ENCODE measurements at places on chromosomes 4 and X.

DNA sequence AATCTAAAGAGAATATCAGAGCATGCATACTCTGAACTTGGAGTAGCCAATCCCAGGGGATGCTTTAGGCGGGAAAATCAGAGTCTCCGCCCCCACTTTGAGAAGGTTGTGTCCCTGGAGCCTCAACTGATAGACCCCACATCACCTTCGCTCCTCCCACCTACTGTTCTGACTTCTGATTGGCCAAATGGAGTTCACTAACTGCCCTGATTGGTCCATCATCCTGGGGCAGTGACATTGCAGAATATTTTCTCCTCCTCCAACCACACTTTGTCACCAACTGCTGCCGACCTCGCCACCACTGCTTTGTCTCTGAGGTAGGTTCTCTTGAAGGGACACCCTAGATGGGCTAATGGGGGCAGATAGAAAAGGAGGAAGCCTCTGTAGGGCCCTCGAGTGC is 22.7 kb upstream of the SPACA5B start:
- DNase-seq: no peak

- DNase-seq: peak; percentile 66
Measured at GRCh38 chr4:4860600-4861389, 1.3 kb downstream of the MSX1 start.

DNA sequence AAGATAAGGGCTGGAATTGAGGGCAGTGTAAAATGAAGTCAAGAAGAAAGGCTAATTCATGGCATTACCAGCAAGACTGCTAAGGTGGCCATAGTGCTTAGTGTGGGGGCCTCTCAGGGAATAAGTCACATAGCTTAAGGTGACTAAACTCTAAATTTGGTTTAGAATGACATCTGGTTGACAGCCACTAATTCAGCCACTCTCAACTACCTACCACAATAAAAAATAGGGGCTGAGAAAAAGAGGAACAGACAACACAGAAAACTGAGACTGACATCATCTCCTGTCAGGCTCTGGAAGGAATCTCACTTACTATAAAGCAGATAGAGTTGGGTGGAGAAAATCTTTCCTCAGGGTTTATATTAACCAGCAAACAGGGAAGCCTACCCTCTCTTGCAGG is 96.9 kb downstream of the CHRDL1 start:
- DNase-seq: no peak

DNA sequence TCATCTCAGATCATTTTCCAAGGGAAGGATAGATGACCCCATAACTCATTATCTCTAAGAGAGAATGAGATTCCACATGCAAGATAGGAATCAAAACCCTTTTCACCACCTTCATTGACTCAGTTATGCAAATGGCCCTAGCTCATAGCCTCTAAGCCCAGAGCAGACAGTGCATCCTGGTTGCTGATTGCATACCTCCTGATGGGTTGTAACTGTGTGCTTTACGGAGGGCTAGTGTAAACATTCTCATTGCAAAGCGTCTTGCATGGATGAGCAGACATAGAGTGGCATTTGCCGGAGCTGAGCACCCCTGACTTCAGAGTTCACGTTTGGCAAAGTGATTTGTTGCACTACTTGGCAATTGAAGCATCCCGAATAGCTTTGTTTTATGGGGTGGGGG is 151.0 kb downstream of the VCX3A start:
- no peak for DNase-seq

DNA sequence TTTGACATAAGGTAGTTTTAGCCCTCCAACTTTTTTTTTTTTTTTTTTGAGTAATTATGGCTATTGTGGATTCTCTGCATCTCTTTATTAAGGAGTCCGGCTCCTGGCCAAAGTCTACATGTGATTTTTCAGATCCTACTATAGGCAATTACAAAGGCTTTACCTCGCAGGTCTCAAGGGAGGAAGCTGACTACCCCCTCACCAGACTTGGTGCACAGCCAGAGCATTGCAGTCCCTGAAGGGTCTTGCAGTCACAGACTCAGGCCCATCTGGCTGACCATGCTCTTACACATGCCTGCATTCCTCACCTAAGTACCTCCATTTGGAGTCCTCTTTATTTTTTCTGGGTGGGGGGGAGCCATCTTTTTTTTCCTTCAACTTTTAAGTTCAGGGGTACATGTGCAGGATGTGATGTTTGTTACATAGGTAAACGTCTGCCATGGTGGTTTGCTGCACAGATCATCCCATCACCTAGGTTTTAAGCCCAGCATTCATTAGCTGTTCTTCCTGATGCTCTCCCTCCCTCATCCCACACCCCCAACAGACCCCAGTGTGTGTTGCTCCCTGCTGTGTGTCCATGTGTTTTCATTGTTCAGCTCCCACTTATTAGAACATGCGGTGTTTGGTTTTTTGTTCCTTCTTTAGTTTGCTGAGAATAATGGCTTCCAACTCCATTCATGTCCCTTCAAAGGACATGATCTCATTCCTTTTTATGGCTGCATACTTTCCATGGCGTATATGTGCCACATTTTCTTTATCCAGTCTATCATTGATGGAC is 88.4 kb upstream of the STIM2 start:
- no peak for DNase-seq

- DNase-seq: no peak
Measured at GRCh38 chrX:65633826-65634225, 33.6 kb upstream of the MSN start.

DNA sequence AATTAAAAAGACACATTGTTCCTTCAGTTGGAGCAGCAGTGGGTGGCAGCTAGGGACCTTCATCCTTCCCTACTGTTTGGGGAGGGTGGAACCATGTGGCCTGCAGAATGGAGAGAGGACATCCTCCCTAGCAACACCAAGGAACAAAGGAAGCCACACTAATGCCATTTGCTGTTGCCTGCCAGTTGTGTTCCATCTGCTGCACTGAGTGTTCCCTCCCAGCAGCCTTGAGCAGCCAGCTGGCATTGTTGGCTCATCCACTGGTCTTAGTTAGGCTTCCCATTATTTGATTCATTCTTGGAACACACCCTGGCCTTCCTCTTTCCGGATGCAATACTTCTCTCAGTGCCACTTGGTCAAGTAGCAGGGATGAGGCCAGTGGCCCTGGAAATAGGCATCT is 25.0 kb upstream of the HMGB3 start:
- DNase-seq: no peak

- DNase-seq: peak; percentile 83
Measured at GRCh38 chr4:127782025-127782274, 172 bp upstream of the HSPA4L start.

DNA sequence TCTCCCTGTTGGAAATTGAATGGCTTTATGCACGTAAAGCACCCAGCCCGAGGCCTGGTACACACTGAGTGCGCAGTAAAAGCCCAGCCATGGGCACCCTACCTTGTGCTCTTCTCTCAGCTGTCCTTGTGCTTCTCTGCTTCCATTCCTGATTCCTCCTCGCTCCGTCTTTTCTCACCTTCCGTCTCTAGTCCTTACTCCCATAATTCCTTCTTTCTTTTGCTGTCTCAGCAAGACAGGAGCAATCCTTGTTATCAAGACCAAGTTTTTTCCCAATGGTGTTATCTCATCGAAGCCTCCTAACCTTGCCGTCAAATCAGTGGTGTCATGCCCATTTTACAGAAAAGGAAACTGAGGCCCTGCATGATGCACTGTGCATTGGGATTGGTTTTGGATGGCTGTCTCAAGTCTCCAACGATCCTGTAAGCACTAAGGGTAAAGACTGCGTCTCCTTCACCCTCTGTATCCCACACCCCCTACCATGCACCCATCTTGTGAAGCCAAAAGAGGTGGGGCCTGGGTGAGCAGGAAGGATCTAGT is 30.1 kb downstream of the CYTL1 start:
- DNase-seq: no peak

DNA sequence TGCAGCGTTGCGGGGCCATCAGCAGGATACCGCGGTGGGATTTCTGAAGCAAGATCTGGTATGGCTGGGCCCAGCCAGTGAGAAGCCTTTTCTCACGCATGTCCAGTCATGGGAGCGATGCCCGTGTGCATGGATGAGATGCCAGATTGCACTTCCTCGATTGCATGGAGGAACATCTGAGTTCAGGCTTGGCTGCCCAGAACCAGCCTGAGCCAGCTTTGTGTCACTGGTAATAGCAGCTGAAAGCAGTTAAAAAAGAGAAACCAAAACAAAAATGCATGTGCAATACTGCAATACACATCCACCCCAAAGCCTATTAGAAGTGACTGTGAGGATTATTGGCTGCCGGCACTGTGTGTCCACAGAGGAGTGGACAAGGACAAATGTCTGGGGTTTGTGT is 59.3 kb downstream of the PSAPL1 start:
- DNase-seq: no peak

DNA sequence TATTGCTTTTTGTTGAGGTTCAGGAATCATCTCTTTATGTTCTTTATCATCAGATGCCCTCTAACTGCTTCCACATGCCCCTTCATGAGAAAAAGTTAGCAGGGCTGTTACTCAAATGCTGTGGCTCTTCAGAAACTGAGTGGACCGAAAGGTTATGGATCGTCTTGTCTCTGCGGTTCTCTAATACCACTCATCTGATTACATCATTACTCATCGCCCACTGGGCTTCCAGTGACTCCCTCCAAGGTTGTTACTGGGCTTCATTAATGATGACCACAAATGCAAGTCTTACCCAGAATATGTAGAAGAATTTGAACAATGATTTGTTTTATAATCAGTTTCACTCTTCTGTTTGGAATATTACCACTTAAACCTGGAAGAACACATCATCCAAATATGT is 67.7 kb downstream of the RWDD4 start:
- no peak for DNase-seq

DNA sequence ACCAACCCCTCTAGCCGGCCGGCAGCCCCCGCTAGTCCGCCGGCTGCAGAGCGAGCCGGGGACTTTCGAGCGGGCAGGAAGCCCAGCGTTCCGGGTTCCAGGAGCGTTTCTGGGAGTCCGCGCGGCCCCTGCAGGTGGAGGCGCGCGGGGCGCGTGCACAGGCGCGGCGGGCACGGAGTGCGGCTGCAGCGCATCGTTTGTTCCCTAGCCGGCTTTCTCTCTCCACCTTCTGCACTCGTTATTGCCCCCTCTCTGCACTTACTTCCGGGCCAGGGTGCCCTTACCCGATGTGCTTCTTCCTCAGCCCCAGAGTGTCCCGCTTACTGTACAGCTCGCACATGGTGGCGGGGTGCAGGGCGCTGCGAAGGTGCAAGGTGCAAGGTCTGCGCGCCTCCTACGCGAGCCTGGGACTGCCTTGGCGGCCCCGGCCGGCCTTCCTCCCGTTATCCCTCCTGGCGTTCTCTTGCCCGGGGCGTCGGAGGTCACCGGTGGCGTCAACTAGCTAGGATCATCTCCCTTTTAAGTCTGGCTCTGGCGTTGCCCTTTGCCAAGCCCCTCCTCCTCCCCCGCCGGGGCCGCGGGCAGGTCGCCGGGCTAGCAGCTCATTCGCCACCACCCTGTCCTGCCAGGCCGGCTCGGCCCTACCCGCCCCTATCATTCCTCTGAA is at the start of gene ETNPPL:
TSS of gene ETNPPL (minus strand) at position 495 of the 667 bp plus-strand sequence. CDS start at position 340, 155 bp downstream.
- peak; percentile 18 for DNase-seq

DNA sequence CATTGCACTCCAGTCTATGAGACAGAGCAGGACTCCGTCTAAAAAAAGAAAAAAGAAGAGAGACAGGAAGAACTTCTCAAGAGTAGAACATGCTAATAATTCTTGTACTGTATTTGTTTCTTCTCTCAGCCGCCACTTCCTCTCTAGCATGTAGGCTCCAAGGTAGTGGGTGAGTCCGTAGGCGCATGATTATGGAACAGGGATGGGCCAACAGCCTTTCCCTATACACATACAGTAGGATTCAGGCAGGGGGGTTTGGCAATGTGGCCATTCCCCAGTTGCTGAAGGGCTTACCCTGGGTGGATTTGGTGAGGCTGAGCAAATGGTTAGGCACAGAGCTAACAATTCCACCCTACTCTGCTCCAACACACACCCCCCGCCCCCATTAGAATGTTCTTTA is 35.0 kb upstream of the APLN start:
- DNase-seq: no peak

- DNase-seq: peak; percentile 44
Measured at GRCh38 chr4:6019316-6020263, 1.4 kb upstream of the C4orf50 start.

- no peak for DNase-seq
Measured at GRCh38 chr4:67125636-67126514, 419.4 kb downstream of the CENPC start.

- DNase-seq: no peak
Measured at GRCh38 chrX:118324588-118324987, 21.3 kb upstream of the WDR44 start.

- no peak for DNase-seq
Measured at GRCh38 chrX:25285598-25285997, 269.8 kb upstream of the ARX start.

- DNase-seq: peak; percentile 27
Measured at GRCh38 chr4:181301735-181302710, 941.2 kb upstream of the TENM3 start.

- DNase-seq: no peak
Measured at GRCh38 chrX:1480082-1480785, 27.5 kb upstream of the ASMTL start.

DNA sequence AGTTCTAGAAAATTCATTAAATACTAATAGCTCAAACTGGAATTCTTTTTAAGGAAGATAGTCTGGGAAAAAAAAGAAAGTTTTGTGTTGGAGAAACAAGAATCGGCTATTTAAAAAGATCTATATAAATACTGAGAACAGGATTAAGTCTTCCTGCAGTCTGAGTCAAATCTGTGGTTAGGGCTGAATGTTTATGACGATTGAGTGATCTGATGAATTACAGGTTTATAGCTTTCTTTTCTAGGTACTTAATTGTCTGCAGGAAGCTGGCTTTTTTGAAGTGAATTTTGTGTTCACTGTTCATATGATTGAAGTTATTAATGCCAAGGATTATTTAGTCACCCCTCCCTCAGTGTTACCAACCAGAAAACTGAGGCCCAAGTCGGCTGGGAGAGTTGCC is 42.2 kb downstream of the TLL1 start:
- DNase-seq: no peak

DNA sequence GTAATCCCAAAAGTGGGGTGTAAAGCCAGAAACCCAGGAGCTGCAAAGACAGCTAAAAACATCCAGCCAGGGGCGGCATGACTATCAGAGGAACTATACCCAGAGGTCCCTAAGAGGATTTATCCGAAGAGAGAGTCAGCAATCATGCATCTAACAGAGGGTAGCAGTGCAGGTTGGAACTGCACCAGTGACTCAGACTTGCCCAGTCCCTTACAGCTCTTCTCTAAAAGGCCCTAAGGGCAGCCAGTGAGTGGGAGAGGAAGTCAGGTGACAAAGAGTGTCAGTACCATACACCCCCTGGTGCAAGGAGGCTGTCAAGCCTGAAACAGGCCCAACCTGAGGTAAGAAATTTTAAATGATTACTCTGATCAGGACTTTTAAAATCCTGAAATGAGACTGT is 88.1 kb downstream of the CAMK2D start:
- DNase-seq: peak; percentile 38

DNA sequence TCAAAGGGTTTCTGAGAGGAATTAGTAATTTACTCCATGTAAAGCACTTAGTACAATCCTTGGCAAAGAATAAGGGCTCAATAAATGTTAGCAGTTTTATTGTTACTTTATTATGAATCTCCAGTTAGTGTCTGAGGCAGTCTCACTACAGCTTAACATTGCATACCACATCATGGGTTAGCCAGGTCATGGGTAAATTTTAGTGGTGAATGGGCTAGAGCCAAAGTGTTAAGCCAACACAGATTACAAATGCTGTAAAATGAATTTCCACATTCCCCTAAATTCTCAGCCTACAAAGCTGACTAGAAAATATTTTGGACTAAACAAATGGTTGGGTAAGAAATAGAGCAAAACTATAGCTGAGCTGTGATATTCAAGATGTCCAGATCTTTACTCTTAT is 72.4 kb downstream of the NRK start:
- DNase-seq: no peak

GRCh38 chr4:22997358-22998224 is 304.9 kb downstream of the GBA3 start:
- DNase-seq: no peak

All from fibroblast of skin of back (primary cell).